ENCODE measurements at places on chromosomes 3 and 15. TPM values are rescaled to one million over a fixed set of nuclear protein-coding genes. Genes with fewer than 3 reads are reported as not detected.

The ST8SIA2 gene
- total RNA-seq: not detected

The CCDC54 gene
- total RNA-seq: not detected

The CCR4 gene
- 42.1 TPM for total RNA-seq

The MAP6D1 gene
- total RNA-seq: 0.47 TPM

The SNRK gene
- 47.7 TPM for total RNA-seq

The LTK gene
- total RNA-seq: 0.30 TPM

The GOLGA6L7 gene
- not detected for total RNA-seq

The OR5K2 gene
- total RNA-seq: not detected

The EFCC1 gene
- total RNA-seq: 0.12 TPM

The NUSAP1 gene
- total RNA-seq: 234 TPM

The MCF2L2 gene
- 11.4 TPM for total RNA-seq

The NPAP1 gene
- not detected for total RNA-seq

The SI gene
- total RNA-seq: not detected

The GPR27 gene
- total RNA-seq: 2.3 TPM

DNA sequence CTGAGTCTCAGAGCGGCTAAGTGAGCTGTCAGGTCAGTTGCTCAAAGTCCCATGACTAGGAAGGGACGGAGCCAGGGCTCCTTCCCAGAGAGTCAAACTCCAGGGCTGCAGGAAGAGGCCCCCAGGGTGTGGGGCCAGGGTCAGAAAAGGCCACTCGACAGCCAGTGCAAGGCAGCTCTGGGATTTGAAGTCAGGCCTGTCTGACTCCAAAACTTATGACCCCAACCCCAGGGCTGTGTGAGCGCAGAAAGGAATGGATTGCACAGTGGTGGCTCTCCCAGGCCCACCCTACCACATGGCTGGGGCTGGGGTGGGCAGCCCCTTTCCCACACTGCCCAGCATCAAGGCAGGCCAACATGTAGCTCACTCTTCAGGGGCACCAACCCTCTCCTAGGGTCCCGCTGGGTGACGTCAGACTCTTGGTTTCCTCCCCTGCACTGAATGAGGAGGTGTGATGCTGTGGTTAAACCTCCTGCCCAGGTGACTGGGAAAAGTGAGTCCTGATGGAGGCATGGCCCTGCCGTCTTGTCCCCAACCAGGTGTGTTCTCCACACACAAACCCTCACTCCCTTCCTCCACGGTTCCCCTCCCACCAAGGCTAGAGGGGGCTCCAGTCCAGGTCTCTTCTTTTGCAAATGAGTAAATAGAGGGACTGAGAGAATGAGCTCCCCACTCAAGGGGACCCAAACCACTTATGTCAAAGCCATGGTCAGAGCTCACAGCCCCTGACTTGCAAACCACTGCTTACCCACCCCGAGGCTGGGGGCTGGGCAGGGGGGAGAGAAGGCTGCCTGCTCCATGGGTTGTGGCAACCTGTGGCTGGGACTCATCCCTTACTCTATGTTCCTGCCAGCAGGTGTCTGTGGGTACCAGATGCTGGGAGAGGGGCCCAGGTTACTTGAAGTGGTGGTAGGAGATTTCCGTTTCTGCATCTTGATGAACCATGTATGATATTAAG lies 23.8 kb upstream of the CORO2B start:
- no peak for DNase-seq

- no peak for DNase-seq
Observed at GRCh38 chr3:28980131-28980530, 300.7 kb upstream of the RBMS3 start.

DNA sequence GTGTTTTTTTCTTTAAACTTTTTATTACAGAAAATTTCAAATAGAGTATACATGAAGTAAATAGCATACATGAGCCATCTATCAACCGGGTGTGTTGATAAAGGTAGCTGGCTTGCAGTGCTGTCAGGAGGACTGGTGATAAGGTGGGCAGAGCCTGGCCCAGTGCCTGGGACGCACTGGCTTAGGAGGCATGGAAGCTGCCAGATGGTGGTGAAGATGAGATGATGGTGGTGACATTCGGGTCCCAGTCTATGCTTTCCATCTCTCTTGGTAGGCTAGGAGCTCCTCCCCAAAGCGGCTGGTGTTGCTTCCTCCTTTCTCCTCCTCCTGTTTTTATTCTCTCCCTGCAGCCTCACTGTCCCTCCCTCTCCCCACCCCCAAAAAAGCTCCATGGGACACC lies 101.7 kb downstream of the ADCY5 start:
- DNase-seq: no peak

GRCh38 chr3:151813799-151814198 lies at the start of gene AADAC:
AADAC (plus strand) TSS chr3:151814116; CDS start chr3:151814163, 47 bp downstream.
- no peak for DNase-seq

- DNase-seq: no peak
Observed at GRCh38 chr3:71299160-71299559, 284.4 kb downstream of the FOXP1 start.

- peak; percentile 72 for DNase-seq
Observed at GRCh38 chr3:129121016-129121791, 400 bp downstream of the RAB43 start.

- DNase-seq: no peak
Observed at GRCh38 chr3:132332508-132332907, 15.3 kb downstream of the ACP3 start.

GRCh38 chr15:82808634-82809041 lies 790 bp upstream of the WHAMM start:
- DNase-seq: no peak

DNA sequence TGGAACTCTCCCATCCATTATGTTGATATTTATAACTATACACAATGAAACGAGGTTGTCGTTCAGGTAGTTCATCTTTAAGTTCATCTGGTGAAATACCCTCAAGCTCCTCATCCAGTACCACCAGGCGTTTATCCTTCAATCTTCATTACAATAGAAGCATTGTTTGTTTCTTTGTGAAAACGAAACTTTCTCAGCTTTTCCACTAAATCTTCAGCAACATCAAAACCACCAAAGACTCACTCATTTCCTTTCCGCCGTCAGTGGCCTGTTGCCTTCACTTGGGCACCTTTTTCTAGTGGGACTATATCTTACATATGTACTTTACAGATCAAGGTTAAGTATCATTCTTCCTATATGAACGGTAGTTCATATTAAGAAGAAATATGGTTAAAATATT lies 44.1 kb upstream of the TFG start:
- peak; percentile 57 for DNase-seq

DNA sequence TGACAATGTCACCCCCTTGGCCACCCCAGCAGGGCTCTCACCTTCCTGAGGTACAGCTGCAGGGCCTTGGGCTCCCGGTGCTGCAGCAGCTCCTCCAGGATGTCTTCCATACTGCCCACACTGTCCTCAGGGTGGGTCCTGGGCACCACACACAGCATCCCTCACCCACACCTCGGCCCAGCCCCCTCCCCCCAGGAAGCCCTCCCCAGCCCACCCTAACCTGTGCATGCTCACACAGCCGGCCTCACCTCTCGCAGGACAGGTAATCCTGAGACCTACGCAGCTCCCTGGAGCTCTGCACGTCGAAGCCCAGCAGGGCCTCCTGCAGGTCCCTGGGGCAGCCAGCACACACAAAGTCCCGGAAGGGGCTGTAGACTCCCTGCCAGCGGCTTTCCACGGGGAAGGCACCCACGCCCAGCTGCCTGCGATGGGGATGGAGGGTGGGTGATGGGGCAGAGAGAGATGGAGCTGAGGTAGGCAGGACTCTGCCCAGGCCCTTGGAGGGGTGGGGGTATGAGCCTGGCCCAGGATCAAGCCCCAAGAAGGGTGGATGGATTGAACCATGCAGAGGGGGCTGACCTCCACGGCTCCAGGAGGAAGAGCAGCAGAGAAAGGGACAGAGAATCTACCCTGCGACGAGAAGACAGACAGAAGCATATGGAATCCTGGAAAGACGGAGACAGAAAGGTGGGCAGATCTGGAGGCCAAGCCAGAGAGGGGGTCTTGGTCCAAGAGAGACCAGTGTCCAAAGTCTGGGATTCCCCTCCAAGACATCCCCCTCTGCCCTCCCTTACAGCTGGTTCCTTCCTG lies 16.7 kb downstream of the ALS2CL start:
- no peak for DNase-seq

GRCh38 chr3:45560281-45560971 lies 34.1 kb upstream of the LIMD1 start:
- no peak for DNase-seq

- DNase-seq: no peak
Observed at GRCh38 chr3:176428552-176428951, 768.7 kb downstream of the TBL1XR1 start.

DNA sequence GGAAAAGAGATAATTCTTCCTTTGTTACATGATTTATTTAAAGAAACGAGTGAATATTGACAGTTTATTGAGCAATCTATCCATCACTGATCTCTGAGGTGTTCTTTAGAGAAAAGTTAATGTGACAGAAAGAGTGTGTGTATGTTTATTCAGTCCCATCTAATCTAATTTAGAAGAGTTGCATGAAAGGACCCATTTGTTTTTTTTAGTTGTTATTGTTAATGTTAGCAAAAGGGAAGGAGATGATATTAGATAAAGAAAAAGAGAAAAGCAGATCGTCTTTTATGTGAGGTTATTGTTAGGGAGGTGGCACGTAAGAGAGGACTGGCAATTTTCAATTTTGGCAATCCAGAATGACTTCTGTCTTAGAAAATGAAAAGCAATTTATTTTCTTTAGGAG lies 46.5 kb downstream of the NMD3 start:
- DNase-seq: no peak

DNA sequence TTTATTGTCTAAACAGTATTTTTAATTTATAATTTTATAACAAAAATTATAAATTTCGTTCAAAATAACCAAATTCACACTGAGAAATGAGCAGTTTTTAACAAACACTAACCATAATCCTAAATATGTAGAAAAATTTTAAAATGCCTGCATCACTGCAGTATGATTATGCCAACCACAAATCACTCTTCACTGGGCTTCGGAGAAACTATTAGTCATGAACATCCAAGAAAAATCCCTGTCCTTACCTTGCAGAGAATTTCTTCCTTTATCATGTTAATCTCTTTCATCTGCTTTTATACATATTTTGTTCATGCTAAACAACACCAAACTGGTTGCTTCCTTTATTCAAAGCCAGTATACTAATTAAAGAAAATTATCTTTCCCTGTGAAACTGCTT lies 511.0 kb upstream of the ALCAM start:
- DNase-seq: no peak

DNA sequence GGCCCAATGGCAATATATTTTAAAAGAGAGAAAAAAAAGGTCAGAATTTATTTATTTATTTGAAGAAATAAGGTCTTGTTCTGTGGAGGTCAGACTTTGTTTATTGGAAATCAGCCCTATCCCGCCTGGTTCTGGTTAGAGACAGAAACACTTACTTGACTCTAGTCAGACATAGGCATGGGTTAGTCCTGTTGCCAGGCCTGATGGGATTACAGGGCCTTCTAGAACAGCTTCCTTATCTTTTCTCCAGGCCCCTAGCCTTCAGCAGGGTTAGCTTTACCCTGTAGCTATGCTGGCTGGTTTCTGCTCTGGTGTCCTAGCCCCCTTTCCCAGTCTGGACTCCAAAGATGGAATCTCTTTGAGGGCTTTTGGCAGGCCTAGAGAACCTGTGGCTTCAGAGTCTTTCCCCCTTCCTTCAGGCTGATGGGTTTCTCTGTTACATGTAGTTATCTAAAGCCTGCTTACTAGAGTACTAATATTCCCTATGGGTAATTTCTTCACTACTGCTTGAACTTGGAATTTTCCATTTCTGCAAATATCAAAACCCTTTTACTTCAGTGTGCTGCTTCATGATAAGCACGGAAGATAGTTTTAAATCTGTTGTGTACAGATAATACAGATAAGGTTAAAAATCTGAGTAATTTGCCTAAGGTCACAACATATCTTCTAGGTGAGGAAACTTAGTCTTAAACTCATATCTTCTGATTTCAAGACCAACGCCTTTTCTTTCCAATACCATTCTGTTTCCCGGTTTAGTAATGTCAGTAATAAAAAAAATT lies 10.6 kb downstream of the IREB2 start:
- no peak for DNase-seq

GRCh38 chr3:49669352-49669751 lies 4.8 kb upstream of the APEH start:
- no peak for DNase-seq

DNA sequence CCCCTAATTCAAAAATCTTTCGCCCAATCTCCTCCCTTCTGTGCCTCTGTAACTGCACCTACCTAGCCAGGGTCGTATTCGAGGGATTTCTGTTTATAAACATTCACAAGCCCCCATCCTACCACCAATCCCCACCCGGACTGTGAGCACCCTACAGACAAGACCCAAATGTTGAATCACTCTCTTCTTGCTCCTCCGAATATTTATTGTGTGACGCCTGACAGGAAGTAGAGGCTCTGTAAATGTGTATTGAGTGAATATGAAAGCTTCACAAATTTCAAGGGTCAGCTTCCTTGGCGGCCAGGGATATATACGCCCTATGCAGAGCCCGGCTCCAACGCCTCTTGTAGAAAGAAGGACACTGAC lies 1.6 kb downstream of the BDH1 start:
- no peak for DNase-seq

DNA sequence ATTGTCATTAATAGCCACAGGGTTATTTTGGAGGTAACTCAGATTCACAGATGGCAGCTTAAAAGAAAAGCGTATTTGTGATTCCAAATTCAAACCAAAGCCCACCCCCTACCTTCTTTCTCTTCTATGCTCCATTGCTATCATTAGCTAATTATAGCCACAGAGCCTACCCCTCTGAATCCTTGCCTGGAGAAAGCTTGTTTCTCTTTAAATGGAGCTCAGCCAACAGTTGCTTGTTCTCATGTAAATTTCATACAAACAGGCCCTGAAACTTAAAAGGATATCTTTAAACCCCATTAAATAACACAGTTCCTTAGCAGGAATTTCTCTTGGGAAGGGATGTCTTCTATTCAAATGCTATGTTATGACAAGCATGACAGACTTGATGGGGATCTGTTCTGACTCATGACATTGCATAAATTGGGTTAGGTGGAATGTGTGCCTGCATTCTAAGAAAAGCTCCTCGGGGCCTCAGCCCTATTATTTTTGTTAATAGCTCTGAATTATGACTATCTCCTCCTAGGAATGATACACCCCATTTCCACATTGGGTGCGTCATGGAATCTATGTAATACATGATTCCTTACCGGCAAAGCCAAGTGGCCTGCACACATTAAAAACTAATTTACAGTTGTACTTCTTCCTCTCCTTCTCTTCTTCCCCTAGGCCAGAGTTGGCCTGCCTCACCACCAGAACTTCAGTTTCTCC lies 265.8 kb downstream of the TAFA4 start:
- no peak for DNase-seq

GRCh38 chr3:101852983-101853840 lies 3.9 kb downstream of the NFKBIZ start:
- no peak for DNase-seq

- DNase-seq: no peak
Observed at GRCh38 chr3:43558171-43558570, 63.6 kb downstream of the ANO10 start.

GRCh38 chr3:45548681-45549075 lies 45.9 kb upstream of the LIMD1 start:
- no peak for DNase-seq

GRCh38 chr15:58555162-58556027 lies 123.6 kb downstream of the LIPC start:
- DNase-seq: no peak

DNA sequence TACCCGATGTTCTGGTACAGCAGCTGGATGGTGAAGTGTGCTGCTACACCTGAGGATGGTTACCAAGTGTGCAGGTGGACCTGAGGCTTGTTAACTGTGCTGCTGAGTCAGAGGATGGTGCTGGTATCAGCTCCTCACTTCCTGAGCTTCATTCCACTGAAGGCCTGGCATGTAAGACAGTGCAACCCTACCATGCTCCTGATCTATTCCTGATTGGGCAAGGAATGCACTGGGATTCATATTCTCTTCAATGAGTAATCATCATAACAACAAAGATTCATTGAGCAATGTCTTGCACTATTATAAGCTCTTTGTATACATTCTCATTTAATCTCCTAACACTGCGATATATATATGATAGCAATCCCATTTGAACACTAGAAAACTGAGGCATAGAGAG lies 62.9 kb upstream of the THSD4 start:
- DNase-seq: no peak

All from activated CD8-positive, alpha-beta memory T cell treated with anti-CD3 and anti-CD28 coated beads, Interleukin-2, amount 10 ng/mL, durations not matched to agents 7 days and 5 days (primary cell).